HCT116 (cell line): ENCODE measurements at places on chromosomes 5 and 9. TPM values are rescaled to one million over a fixed set of nuclear protein-coding genes. Genes with fewer than 3 reads are reported as not detected.

GRCh38 chr5:113902917-113903660, 389.6 kb downstream of the YTHDC2 start:
- DNase-seq: no peak

GRCh38 chr5:1474866-1475543, 29.8 kb upstream of the SLC6A3 start:
- DNase-seq: no peak

GRCh38 chr5:178227138-178227659, 5.4 kb downstream of the PHYKPL start:
- no peak for DNase-seq

- DNase-seq: no peak
These were observed 332.7 kb downstream of the DIRAS2 start for GRCh38 chr9:90309809-90310520.

The OGN gene
- total RNA-seq: 0.15 TPM

The FYB1 gene
- total RNA-seq: 0.42 TPM
